ENCODE measurements at places on chromosomes 2 and 18.

DNA sequence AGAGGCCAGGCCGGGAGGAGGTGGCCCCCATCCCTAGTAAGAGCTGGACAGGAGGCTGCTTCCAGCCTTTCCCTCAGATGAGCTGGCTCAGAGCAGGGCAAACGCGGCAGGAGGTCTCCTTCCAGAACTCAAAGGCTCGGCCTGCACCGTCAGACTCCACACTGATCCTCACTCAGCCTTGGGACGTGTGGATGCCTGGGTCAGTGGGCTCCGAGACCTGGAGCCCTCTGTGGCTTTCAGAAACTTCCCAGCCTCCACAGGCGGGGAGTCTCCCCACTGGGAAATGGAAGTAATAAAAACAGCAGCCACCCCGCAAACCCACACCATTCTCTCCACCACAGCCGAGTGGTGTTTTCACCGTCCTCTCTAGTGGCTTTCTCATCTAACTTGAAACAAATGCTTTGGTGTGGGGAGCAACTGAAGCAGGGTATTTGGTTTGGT lies 54.3 kb downstream of the INPP5D start:
- no peak for DNase-seq

DNA sequence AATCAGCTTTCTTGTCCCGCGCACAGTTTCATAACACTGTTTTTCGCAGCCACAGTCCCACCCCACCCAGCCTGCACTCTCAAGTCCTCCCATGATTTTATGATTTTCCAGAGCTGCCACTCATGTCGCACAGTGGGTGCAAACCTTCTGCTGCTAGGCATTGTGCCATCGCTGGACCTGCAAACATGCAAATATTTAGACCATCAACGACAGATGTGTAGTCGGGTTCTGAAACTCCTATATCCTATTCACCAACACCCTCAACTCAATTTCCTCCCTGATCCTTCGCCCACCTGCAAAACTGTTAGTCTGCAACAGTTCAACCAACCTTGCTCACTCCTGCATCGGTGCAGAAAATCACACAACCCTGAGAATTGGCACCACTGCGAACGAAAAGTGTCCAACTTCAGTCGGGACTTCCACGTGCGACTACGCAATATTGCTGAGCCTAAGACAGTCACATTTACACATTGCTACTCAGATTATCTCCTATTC lies 871 bp upstream of the ALS2 start:
- DNase-seq = no peak

- no peak for DNase-seq
Measured at GRCh38 chr2:130834931-130835765, 1.6 kb upstream of the ARHGEF4 start.

GRCh38 chr18:7809978-7810377 lies 242.9 kb downstream of the PTPRM start:
- DNase-seq = no peak

DNA sequence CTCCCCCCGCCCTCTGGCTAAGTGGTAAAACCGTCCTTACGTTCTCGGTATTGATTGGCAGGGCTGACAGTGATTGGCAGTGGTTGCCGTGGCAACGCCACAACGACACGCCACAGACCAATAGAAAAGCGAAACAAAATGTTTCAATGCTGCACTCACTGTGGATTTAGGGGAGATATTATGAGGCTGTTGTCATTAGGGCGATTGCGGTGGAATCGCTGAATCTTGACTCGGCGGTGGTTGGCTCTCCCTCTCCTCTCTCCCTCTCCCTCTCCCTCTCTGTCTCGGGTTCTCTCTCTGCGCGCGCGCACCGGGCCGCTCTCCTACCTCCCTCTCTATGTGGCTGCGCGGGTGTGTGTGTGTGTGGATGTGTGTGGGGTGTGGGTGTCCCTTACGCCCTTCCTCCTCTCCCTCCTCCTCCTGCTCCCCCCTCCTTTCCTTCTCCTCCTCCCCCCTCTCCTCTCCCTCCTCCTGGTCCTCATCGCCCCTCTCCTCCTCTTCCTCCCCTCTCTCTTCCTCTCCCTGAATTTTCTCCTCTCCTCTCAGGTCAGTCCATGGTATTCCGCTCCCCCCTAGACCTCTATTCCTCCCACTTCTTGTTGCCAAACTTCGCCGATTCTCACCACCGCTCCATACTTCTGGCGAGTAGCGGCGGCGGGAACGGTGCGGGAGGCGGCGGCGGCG lies at the start of gene SIX3:
Gene SIX3, plus strand, starts transcription at position 152 of the 684 bp plus-strand sequence. Its CDS starts 403 bp downstream, at position 555.
- DNase-seq = no peak

GRCh38 chr18:73674125-73674865 lies 473.3 kb downstream of the FBXO15 start:
- DNase-seq = no peak

Data from iPS DF 6.9 (cell line).